ENCODE measurements at places on chromosomes 2 and 18.

DNA sequence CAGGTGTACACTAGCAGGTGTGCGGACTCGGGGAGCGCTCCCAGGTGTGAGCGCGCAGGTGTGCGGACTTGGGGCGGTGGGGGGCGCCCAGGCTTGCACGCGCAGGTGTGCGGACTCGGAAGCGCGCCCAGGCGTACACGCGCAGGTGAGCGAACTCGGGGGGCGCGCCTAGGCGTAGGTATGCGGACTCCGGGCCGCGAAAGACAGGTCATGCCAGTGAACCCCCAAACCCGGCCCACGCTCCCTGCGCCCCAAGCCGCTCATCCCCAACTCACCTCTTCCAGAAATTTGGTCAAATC lies 342 bp downstream of the CYB5A start:
- no peak for DNase-seq

- no peak for DNase-seq
These were observed 78.5 kb upstream of the BCL2L11 start for GRCh38 chr2:111042261-111042660.

DNA sequence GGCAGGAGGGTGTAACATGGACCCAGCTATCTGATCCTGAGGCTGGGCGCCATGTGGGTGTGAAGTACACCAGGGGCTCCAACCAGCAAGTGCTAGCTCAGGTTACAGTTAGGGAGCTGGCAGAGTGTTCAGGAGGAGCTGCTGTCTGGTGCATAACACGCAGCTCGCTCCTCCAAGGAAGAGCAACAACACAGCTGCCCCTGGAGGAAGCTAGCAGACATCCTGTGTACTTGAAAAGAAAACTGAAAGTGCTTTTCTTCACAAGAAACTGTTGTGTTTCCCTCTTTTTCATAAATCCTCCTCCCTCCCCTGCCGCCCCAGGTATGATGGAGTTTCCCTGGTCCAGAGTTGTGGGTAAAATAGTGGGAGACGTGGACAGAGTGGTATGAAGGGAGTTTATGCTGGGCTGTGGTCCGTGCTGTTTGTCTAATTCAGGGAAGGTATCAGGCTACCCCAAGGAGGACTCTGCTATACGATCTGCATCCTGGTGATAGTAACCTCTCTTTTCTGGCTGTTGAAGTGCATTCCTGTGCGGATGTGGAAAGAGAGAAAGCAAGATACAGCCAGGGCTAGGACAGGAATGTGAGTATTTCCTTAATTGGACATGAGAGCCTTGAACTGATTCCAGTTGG lies 6.1 kb upstream of the LBH start:
- peak; percentile 65 for DNase-seq

- no peak for DNase-seq
These were observed 134.9 kb upstream of the REV1 start for GRCh38 chr2:99624677-99625076.

- DNase-seq = no peak
These were observed 20.0 kb upstream of the HPCAL1 start for GRCh38 chr2:10282611-10283105.

DNA sequence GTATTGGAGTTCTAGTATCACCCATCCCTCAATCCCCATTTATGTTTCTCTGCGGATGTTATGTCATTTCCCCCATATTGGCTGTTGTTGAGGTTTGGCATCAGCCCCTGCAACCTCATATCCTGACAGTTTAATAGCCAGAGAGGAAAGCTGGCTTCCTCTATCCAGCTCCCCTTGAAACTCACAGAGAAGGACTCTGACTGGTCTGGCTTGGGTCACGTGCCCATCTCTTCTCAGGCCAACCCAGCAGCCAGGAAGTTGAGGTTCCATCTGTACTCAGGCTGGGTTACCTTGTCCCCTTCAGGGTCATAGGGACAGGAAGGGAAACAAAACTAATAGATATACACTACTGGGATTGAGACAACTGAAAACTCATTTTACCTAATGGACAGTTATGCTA lies 148.0 kb upstream of the SLC14A2 start:
- DNase-seq = no peak

DNA sequence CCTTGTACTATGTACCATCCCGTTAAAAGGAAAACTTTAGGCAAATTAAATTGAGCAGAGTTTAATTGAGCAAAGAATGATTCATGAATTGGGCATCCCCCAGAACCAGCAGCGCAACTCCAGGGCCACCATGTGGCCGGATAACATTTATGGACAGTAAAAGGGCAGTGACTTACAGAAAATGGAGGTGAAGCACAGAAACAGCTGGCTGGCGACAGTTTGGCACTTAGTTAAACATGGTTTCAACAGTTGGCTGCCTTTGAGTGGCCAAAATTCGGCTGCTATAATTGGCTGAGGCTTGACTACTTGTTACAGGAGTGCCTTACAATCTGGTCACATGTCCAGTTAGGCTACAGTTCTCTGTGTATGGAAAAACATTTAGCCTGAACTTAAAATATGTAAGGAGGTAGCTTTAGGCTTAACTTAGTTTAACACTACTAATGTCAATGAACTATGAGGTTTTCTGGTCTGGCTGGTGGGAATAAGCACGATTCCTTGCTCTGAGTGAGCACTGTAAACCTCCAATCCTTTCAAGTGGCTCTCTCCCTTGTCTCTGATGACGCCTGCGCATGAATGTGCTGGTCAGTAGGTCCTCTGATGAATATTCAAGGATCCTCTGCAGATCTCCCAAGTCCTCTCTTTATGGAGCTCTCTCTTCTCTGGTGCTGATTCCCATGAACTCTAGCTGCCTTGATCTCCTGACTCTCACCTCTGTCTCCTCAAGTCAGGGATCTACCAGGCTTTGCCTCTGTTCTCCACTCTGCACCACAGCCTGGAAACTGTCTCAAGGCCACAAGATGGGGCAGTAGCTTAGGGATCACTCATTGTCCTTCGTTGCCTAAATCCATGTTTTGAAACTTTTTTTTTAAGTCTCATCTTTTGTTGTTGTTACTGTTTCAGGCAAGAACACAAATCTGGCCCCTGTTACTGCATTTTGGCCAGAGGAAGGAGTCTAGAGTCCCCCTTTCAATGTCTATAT lies 24.4 kb upstream of the RAB31 start:
- no peak for DNase-seq

GRCh38 chr18:37532917-37533316 lies 32.7 kb downstream of the CELF4 start:
- no peak for DNase-seq

DNA sequence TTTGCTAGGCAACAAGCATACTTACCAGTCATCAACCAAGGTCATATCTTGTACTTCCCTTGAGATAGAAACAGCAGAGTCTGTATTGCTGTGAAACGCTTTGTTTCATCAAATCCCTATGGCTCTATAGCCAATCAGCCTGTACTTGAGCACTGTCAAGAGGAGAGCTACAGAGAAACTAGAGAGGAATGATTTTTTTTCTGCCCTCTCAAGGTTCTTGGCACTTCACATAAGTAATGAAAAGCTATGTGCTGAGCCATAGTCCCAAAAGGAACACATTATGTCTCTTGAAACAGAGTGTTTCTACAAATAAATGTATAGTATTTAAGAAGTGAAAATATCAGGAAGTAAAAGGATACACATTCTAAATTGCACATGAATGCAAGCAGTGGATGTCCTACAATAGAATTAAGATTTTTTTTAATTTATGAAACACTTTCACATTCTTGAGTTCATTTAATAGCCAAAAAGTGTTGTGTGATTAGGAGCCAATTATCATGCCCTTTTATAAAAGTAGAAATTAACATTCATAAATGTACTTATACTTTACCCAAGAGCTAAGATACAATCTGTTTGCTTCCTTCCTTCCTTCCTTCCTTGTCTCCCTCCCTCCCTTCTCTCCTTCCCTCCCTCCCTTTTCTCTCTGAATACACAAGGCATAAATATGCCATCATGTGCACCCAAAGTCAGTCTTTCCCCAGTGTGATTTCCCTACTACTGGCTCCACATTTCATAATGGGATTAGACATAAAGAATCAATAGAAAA lies 131.8 kb downstream of the CSRNP3 start:
- no peak for DNase-seq

DNA sequence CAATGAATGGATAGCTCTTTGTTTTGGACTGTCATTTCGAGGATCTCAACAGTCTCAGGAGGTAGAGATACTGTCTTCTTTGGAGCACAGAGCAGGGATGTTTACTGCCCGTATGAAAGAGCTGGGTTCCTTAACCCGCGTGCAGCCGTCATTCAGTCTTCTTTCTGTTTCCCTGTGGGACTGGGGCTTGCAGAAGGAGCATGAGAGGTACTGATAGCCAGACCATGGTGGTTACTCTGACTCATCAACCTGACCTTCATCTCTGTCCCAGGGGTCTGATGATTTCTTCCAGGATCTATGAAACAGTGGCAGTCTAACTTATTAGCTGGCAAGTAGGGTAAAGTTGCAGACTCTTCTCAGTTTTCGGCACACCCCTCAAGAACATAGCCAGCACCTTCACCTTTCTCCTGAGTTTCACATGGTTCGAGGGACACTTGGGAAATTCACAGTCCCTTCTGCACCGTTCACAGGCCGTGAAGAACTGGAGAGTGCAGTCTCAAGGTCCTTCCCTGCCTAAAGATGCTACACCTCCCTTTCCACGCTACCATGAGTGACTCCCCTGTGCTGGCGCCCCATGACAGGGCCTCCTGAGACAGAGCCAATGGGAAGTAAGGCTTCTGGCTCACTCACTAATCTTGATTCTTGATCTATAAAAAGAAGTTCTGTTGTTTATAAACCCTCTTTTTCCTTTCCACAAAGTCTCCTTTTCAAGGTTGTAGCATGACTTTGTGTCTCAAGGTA lies 226.2 kb downstream of the MC4R start:
- DNase-seq = no peak

GRCh38 chr2:64218137-64218802 lies 74.0 kb upstream of the PELI1 start:
- no peak for DNase-seq

GRCh38 chr18:25284861-25285550 lies 67.0 kb downstream of the ZNF521 start:
- no peak for DNase-seq

DNA sequence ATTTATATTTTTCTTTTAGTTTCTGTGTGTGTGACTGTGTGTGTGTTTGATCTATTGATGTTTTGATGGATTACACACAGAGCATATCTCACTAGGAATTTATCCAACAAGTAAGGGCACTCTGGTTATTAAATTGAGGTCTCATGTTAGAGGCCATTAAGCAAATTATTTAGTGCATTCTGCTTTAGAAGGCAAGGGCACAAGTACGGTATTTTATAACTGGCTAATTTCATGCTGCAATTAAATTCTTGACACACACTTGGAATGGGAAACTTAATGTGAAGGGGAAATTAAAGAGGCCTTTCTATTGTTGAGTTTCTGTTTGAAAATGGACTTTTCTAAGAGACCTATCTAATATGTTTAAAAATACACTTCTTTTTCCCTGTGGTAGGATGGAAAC lies 25.8 kb downstream of the NYAP2 start:
- DNase-seq = no peak

GRCh38 chr2:175734686-175735085 lies 267.4 kb downstream of the LNPK start:
- no peak for DNase-seq

- no peak for DNase-seq
These were observed 33.2 kb upstream of the FHOD3 start for GRCh38 chr18:36264283-36264682.

- DNase-seq = no peak
These were observed 174.0 kb upstream of the NT5C1B start for GRCh38 chr2:18763338-18763737.

GRCh38 chr2:45439788-45440773 lies 171.0 kb downstream of the SRBD1 start:
- DNase-seq = no peak

DNA sequence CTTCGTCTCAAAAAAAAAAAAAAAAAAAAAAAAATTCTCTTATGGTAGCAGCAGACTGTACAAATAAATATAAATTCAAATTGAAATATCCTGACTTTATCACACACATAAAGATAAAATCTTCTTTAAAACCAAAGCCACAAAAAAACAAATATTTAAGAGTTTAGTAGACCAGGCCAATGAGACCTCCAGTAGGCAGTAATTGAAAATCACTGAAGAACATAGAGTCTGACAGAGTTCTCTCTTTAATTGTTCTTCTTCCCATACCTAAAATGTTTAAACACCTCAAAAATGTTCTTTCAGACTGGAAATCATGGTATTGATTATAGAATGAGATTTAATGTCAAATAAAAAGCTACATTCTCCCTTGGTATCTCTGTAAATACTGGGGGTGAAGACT lies 20.8 kb downstream of the PRPF40A start:
- DNase-seq = no peak

GRCh38 chr2:206792645-206793044 lies 27.2 kb downstream of the FASTKD2 start:
- no peak for DNase-seq

DNA sequence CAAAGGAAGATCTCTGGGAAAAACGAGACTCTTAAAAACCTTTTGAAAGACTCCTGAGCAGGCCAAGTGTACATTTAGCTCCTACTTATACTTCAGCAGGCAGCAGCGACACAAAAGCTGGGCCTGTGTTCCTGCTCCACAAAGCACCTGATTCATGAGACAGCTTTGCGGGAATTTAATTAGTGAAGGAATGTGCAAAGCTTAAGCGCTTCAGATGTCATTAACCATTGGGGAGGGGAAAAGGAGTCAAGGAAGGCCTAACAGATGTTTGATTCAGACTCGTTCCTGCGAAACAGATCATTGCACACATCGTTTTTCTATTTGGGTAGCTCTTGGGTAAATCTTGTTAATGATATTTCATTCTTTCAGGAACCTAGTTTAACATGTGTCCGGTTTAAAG lies 125.9 kb downstream of the MAIP1 start:
- no peak for DNase-seq

GRCh38 chr2:216082117-216082711 lies 495 bp downstream of the TMEM169 start:
- no peak for DNase-seq

DNA sequence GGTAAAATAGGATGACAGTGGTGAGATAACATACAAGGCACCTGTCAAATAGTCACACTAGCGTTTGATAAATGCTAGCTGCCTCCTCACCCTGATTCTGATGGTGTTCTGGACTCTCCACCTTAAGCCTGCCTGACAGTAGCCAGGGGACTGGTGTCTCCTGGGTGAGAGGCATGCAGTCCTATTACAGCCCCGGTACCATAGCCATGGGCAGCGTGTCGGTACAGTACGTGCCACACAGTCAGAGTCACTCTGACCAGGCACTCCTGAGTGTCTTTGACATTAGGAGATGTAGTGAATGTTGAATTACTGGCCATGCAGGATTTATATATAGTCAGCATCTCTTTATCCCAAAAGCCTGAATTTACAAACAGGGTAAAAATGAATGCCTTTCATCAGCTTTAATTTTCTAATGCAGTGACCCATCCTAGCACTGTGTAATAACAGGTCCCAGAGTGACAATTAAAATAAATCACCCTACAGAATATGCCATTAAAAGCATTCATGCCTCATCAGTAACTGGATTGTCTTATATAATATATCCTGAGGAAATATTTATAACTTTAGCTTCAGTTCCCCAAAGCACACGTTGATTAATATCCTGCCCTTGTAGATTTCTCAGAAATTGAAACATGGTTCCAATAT lies 760.3 kb upstream of the SOX11 start:
- DNase-seq = no peak
